ENCODE measurements at places on chromosomes 6 and 20. TPM values are rescaled to one million over a fixed set of nuclear protein-coding genes. Genes with fewer than 3 reads are reported as not detected.

SLPI gene
- 273 TPM for total RNA-seq

NHLRC1 gene
- not detected for total RNA-seq

BAG2 gene
- total RNA-seq: 3.6 TPM

- no peak for DNase-seq
Measured at GRCh38 chr20:1811621-1812498, 83.3 kb upstream of the SIRPA start.

DNA sequence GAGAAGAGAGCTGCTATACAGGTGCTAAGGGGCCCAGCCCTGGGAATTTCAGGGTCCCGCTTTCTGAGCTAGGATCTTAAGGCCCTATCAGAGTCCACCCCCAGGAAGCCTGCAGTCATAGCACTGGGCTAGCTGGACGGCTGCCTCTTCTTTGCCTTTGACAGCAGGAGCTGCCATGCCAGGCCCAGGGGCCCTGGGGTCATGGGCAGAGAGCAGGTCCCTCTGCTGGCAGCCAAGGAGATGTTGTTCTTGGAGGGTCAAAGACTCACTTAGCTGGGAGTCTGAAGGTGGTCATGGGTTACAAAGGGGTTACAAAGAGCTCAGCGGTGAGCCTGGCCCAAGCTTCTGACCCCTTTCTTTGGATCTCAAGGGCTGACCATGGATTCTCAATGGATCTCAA, 52.7 kb downstream of the RPP21 start:
- no peak for DNase-seq

GRCh38 chr20:24963672-24964505, 14.8 kb downstream of the CST7 start:
- no peak for DNase-seq

- no peak for DNase-seq
Measured at GRCh38 chr6:73513496-73513854, 7.4 kb downstream of the EEF1A1 start.

- DNase-seq: peak; percentile 89
Measured at GRCh38 chr6:4351520-4352321, 216.3 kb upstream of the ECI2 start.

DNA sequence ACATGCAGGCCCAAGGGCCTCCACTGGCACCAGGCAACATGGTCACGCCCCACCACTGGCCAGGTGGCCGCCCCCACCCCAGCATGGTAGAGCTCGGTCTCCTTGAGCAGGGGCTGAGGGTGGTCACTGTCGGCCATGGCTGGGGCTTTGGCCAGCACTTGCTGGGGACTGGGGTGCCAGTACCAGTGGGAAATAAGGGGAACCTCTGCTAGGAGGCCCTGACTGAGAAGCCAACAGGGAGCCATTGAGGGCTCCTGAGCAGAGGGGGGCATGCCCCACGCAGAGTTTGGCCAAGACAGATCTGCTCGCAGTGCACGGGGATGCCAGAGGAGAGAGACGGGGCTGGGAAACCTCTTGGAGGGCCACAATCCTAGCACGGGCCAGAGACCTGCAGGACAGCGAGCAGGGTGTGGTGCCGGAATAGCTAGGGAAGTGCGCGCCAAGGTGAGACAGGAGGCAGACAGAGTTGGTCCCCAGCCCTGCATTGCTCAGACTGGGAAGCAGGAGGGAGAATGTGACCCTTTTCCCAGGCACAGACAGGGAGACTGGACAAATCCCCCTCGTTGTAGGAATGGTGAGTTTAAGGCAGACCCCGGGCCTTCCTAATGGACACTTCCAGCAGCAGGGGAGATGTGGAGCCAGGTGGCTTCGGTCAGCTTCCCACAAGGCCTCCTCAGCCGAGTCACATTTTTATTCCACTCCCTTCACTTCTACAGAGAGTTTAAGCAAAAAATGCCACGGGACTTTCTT, 179.0 kb upstream of the CST7 start:
- no peak for DNase-seq

DNA sequence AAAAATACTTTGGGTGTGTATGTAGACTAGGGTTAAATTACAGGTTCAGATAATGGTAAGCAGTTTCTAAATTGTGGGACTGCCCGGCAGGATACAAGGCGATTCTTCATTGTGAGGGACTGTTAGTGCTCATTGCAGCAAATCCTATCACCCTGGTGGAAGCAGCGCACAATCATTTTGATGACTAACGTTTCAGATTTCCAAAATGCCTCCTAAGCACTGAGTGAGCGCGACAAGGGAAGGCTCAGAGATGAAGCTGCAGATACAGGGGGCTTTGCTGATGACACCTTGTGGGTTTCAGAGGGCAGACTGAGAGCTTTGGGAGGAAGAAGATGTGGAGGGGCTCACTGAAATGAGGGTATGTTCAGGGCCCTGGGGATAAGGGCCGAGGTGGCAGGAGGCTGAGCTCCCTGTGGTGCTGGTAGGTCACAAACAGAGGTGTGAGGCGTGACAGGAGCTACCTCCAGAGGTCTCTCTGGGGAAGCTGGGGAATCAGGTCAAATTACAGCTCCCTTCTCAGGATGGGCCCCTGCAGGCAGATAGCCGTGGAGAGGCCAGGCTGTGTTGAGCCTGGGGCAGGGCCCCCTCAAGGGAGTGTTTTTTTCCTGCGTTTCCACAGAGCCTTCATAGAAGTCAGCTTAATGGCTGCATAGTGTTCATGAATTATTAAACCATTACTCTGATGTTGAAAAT, 84.5 kb upstream of the FYN start:
- no peak for DNase-seq

All from MCF 10A (cell line).